Body of pancreas (tissue), 4 donors: ENCODE measurements at places on chromosomes 4 and X. TPM values are rescaled to one million over a fixed set of nuclear protein-coding genes. Genes with fewer than 3 reads are reported as not detected.

DNA sequence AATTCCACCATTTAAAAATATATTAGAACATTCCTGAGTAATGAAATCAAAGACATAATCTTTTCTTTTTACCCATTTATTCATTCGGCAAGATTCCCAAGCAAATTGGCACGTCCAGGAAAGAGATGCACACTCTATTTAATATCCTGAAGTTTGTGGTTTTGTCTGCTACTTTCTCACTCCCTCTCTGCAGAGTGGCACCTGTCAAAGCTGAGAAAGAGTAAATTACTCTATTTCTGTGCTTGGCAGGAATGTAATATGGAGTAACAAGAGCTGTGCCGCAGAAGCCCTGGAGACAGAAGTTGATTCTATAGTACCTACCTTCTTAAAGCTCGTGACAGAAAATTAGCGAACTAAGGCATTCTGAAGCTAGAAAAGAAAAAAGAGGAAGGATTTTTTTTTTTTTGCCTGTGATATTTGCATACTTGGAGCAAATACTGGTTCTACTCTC is 5.5 kb downstream of the GSTCD start:
- DNase-seq = no peak

DNA sequence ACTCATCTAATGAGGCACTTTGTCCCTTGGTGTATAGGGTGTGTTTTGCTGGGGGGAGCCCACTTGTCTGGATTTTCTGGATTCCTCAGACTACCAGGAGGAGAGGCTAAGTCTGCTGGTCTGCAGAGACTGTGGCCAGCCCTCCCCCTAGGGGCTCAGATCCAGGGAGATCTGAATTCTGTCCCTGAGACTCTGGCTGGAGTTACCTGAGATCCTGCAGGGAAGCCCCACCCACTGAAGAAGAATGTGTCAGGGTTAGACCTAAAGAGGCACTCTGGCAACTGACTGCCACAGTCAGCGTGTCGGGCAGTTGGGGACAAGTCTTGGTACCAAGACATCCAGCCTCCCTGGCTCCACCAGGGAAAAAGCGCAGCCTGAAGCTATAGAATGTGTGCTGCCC is 138.9 kb downstream of the DCAF12L2 start:
- no peak for DNase-seq

- DNase-seq = no peak
Measured at GRCh38 chr4:131721883-131722282, 1427.2 kb upstream of the PCDH10 start.

The ASB9 gene
- 4.9 TPM for total RNA-seq

The RAB40AL gene
- total RNA-seq = 1.3 TPM
